ENCODE measurements at places on chromosomes 5 and 9.

- DNase-seq, result no peak
Observed at GRCh38 chr9:81877047-81877446, 51.2 kb upstream of the SPATA31D4 start.

GRCh38 chr5:135635451-135635850 is 56.7 kb upstream of the CXCL14 start:
- DNase-seq, result no peak

- no peak for DNase-seq
Observed at GRCh38 chr5:168239325-168239724, 52.1 kb upstream of the WWC1 start.

DNA sequence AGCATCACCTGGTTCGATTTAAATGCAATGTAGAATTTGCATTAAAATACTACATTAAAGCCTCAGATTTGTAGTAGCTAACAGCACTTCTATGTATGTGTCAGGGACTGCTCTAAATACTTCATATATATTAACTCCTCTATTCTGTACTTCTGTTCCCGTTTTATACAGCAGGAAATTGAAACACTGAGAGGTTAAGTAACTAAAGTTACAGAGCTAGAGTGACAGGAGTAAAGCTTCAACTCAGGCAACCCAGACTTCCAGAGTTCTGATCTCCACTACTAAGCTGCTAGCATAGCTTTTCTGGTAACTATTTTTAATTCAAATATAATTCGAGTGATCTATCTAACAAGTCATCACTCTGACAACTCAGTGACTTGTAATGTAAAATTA is 619 bp upstream of the APC start:
- DNase-seq, result no peak
